ENCODE measurements at places on chromosomes 2 and 18.

DNA sequence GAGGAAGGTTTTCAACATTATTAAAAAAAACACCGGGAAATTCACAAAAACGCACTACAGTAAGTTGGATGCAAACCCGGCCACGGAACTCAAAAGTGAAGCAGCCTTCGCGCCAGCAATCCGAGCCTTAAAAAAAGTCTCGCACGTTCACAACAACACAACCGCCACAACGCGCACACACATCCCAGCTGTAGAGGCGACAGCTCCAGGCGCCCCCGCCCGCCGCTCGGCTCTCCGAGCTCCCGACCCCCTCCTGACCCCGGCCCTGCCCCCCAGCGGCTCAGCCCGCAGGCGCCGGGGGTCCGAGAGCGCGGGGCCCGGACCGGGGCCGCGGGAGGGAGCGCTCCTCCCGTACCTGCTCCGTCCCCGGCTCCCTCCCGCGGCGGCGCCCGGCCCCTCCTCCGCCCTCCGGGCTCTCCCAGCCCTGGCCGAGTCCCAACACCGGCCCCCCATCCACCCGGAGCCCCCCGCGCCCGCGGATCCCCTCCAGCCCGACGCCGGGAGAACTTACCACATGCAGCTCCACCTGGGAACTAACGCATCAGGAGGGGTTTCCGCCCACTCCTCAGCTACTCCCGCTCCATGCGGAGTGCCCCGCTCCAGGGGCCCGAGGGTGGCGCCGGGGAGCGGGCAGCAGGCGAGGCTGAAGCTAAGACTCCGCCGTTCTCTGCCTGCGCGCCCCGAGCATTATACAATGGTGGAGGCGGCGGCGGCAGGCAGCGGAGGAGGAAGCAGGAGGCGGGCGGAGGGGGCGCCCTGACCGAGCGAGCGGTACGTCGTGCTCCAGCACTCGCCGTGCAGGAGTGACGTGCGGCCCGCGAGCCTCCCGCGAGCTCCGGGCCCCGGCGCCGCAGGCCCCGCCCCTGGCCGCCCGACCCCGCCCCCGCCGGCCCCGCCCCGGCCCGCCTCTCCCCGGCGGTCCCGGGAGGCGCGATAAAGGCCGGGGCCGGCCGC is at the start of gene SERTAD2:
TSS of gene SERTAD2 (minus strand) at position 805 of the 954 bp plus-strand sequence. CDS start 17,042 bp downstream, outside the sequence.
- peak; percentile 78 for DNase-seq

DNA sequence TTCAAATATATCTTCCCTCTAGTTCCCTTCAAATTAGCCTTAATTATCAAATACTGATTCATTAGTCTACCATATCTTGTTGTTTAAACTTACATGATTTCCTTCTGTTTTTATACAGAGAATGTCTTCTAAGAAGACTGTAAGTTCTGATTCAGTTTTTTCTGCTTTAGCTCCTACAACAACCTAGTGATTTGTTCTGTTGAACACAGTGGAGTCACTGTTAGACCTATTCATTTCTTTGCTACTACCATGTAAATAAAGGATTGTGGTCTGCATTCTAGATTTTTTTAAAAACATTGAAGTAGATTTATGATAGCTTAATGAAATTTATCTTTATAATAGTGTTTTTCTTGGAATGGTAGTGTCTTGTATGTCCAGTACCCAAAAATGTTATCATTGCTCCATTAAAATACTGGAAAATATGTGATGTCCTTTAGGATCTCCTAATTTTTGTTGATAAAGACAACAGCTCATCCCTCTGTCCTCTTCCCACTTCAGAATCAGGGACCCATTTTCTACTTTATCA is 146.4 kb downstream of the MBD5 start:
- no peak for DNase-seq

DNA sequence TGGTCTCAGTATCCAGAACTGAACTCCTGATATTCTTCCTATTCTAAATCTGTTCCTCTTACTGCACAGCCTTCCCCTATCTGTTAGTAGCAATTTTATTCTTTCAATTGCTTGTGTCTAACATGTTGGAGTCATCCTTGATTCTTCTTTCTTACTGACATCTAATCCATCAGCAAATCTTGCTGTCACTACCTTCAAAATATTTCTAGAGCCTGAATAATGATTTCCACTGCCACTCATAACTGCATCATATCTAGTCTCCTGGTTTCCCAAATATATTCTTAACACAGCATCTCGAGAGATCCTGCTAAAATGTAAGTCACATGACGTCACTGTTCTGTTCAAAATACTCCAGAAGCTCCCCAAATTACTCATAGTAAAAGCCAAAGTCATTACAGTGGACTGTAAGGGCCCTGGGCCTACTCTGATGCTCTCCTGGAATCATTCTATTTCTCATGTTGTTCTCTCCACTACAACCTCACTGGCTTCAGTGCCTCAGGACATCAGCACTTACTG is 95.2 kb downstream of the THSD7B start:
- no peak for DNase-seq

- no peak for DNase-seq
Measured at GRCh38 chr18:67652288-67652687, 135.8 kb upstream of the DSEL start.

GRCh38 chr2:119246884-119247843 is 23.5 kb downstream of the STEAP3 start:
- DNase-seq = no peak

DNA sequence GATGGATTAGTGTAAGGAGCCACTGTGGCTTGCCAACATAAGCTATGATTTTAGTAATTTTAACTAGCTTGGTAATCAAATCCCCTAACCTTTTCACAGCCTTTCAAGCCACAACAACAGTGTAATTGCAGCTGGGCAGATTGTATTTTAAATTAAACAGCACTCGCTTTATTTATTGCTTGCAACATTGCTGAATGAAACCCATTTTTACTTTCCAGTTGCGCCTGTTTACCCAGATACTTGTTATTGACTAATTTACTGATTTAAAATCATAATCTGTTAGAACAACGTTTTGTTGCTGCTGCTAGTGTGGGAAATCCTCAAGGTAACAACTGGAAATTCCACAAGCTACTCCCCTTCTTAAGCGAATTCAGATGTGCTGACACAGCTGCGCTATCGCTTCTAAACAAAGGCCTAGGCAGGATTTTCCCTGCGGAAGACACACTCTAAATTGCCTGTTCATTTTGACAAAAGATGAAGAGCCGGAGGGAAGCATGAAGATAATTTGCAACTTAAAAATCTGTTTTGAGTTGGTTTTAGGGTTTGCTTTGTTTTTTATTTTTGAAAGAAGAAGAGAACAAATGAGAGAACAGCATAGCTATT is 283.9 kb downstream of the ALPK2 start:
- no peak for DNase-seq

GRCh38 chr2:55500025-55500424 is 19.5 kb upstream of the CFAP36 start:
- DNase-seq = no peak

DNA sequence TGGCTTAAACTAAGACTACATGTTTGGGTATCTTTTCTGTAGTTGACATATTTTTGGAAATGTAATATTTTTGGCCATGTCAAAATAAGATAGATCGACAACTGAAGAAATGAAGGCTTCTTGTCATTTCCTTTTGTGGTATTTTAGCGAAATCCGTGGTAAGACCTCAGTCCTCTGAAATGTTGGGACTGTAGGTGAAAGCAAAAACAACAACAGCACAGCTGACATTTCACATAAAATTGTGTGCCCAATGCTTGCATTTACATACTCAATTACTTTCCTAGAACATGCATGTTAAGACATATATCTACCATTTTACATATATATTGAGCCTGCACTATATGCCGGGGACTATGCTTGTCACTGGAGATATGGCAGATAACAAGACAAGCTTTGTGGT is 50.2 kb downstream of the SPP2 start:
- no peak for DNase-seq

DNA sequence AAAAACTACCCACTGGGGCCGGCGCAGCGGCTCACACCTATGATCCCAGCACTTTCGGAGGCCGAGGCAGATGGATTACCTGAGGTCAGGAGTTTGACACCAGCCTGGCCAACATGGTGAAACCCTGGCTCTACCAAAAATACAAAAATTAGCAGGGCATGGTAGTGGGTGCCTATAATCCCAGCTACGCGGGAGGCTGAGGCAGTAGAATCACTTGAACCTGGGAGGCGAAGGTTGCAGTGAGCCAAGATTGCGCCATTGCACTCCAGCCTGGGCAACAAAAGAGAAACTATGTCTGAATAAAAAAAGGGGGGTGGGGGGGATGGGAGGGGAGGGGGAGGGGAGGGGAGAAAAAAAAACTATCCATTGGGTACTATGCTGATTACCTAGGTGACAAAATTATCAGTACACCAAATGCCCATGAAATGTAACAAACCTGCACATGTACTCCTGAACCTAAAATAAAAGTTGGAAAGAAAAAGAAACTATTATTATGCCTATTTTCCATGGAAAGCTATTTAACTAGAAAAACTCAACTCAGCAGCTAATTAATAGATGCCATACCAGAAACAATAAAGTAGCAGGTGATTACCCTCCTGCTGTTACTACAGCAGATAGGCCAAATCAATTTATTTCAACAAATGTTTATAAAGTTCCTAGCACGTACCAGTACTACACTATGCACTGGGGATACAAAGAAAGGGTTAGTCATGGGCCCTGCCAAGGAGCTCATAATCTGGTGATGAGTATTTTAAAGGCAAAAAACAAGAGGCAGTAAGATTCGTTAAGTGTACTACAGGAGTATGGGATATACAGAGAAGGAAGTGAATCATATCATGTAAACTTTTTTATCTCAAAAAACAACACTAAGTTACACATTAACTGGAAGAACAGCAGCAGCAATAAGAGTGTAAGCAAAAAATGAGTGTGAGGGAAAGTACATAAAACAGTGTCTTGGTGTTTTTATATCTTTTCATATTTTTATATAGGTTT is 112.8 kb upstream of the SLC39A10 start:
- DNase-seq = no peak

DNA sequence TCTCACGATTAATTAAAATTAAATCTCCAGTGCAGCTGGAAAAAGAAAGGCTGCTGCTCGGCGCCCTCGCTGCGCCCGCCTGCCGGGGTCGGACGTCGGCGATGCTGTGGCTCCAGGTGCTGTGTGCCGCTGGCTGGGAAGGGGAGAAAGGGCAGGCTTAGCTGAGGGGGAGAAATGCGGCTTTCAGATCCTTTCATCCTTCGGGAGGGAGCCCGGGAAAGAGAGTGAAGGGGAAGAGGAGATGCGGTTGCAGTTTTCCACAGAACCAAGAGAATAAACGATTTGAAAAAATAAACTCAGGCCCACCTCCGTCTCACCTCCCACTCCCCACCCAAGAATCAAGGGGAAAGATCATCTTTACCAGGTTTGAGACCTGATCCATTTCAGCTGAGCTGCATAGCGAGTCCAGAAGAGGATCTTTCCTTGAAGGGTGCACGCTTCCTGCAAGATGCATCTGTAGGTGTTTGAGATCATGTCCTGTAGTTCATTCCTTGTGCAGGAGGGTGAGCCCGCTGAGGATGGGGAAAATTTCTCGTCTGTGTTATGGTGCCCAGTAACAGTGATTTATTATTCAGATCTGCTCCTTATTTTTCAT is 495 bp downstream of the TMEM169 start:
- DNase-seq = no peak
